ENCODE measurements at places on chromosomes 12 and 14.

DNA sequence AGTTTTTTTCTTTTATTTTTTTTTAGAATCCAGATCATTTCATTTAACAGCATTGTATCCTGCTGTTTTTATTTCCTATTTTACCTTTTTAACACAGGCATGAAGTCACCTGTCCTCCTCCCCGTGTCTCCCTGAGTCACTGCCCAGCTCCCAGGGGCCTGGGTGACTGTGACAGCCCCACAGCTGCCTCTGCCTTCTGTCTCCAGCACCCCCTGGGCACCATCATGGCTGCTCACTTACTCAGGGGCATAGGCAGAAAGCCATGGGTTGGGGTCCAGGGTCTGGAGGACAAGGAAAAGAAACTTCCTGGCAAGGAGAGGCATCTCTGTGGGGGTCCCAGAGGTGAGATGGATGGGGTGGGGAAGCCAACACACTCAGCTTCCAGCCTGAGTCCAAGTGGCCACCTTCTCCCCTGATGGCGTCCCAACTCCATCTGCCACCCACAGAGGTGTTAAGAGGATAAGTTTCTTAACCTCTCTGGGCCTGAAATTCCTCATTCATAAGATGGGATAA, 25.3 kb downstream of the TMEM63C start:
- DNase-seq: no peak

DNA sequence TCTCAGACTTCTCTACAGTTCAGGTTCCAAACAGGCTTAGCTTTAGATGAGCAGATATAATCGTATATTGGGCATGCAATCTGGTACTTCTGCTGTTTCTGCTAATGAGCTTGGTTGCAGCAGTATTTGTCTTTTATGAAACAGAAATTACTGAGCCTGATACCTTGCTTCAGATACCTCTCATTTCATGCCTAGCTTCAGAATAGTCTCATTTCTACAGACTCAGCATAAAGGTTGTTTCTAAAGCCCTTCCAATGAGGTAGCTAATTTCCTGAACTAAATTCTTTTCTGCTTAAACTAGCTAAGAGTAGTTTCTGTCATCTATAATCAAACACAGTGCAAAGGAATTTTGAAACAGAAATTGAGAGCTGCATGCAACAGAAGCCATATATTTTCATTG, 275.0 kb upstream of the KITLG start:
- DNase-seq: no peak

- DNase-seq: no peak
Observed at GRCh38 chr14:71089971-71090370, 182.7 kb downstream of the PCNX1 start.

GRCh38 chr12:15662303-15662980, 126.7 kb downstream of the EPS8 start:
- no peak for DNase-seq

DNA sequence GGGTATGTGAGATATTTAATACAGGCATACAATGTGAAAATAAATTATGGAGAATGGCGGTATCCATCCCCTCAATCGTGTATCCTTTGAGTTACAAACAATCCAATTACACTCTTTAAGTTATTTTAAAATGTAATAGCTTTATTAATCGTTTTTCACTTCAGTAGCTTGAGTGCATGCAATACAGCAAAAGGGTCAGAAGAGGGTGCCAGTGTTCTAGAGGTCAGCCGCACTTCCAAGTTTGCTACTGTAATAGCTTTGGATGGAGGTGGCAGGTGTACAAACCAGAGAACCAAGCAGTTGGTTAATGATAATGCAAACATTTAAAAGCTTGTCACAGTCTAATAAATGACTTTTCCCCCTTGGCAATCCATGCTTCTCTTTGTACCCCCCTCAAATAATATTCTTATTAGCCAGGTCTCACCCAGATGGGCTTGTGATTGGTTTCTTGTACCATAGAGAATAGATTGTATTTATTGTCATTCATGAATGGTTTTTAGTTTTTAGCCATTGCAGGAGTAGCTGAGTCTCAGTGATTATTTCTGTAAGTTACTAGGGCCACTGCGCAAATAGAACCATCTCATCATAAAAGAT, 127.0 kb downstream of the ERC1 start:
- peak; percentile 56 for DNase-seq

Data from activated CD4-positive, CD25-positive, alpha-beta regulatory T cell (primary cell).